NCI-H1105 treated with DMSO at 0.1 percent for 48 hours (cell line): ENCODE measurements at places on chromosomes 13 and 19.

GRCh38 chr13:26246154-26246553 lies 7.8 kb upstream of the CDK8 start:
- no peak for DNase-seq

GRCh38 chr19:41771410-41771809 lies 16.1 kb downstream of the CEACAM6 start:
- no peak for DNase-seq

DNA sequence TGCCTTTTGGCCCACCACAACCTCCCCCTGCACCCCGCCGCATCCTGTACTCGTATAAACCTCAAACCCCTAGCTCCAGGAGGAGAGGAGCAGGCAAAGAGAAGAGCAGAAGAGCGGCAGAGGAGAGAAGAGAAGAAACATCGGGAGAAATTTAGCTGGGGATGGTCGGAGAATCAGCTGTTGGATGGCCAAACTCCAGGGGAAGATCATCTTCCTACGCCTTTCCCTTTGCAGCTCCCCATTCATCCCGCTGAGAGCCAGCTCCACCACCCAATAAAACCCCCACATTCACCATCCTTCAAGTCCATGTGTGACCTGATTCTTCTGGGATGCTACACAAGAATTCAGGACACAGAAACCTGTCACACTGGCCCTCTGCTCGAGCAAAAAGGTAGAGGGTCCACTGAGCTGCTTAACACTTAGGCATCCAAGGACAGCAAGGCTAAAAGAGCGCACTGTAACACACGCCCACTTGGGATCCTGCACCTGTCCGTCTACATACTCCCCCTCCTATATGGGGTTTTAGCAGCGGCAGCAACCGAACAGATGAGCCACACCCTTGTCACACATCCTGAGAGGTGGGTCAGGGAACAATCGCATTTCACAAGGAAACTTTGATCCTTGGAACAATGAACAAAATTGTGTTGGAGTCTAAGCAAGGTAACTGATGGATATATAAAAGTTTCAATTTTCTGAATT lies 51.6 kb upstream of the MIR17HG start:
- DNase-seq, result no peak

DNA sequence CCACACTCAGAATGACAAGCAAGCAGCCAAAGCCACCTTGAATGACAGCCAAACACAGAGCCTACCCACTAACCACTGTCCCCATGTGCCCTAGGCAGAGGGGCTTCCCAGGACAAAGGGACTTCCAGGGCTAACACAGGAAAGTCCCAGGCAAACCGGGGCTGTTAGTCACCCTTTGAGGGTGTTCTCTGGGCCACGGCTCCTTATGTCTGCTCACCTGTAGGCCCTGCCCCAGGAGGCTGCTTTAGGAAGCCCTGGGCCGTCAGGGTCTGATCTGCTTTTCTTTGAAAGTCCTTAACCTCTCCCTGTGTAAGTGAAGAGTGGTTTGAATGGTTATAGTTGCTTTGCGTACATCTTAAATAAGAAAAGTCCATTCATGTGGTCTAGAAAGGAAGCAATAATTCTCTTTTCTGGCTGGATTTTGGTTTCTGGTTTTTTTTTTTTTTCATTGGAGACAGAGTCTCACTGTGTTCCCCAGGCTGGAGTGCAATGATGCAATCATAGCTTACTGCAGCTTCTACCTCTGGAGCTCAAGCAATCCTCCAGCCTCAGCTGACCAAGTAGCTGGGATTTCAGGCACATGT lies 161.4 kb downstream of the EFNB2 start:
- no peak for DNase-seq

DNA sequence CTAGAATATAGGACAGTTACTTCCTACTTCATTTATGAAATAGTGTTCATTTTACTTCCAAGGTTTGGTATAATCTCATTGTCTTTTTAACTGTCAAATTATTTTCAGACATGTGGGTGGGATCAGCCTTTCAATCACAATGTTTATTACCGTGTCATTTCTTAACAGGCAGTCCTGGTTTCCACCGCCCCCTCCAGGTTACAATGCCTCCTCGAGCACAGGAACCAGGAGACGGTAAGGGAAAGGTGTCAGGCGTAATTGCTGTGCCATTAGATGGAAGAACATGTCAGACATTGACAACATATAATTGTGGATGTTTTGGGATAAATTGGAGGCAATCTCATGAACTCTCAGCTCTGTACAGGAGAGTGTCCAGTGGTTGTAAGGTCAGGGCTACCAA lies 36.5 kb downstream of the SCEL start:
- DNase-seq, result no peak

- DNase-seq, result no peak
These were observed 4.0 kb downstream of the DCAF15 start for GRCh38 chr19:13956365-13956744.

- no peak for DNase-seq
These were observed 18.1 kb downstream of the TUBGCP3 start for GRCh38 chr13:112569821-112570220.

- DNase-seq, result no peak
These were observed 90.3 kb upstream of the TMTC4 start for GRCh38 chr13:100764937-100765336.
